ENCODE measurements at places on chromosomes 16 and 17. TPM values are rescaled to one million over a fixed set of nuclear protein-coding genes. Genes with fewer than 3 reads are reported as not detected.

GRCh38 chr17:30000755-30001257 is 59.4 kb downstream of the EFCAB5 start:
- no peak for DNase-seq

- no peak for DNase-seq
Measured at GRCh38 chr16:3889059-3889458, 8.5 kb upstream of the CREBBP start.

DNA sequence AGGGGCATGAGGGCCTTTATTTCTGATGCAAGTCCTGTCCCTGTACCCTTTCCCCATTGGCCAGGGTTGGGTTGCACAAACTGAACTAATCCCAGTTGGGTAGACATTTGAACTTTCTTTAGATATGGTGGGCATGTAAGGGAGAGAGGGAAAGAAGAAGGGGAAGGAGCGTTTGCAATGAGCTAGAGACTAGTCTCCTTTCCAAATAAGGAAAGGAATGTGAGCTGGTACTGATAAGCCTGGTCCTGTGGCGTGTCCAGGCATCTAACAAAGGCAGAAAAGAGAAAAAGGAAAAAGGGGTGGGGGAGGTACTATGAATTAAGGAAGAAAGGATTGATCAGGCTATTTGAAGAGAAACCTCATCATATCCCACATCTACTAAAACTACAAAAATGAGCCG is 20.3 kb downstream of the CHMP6 start:
- DNase-seq, result no peak

GRCh38 chr17:63786971-63787711 is 13.2 kb downstream of the DDX42 start:
- no peak for DNase-seq

DNA sequence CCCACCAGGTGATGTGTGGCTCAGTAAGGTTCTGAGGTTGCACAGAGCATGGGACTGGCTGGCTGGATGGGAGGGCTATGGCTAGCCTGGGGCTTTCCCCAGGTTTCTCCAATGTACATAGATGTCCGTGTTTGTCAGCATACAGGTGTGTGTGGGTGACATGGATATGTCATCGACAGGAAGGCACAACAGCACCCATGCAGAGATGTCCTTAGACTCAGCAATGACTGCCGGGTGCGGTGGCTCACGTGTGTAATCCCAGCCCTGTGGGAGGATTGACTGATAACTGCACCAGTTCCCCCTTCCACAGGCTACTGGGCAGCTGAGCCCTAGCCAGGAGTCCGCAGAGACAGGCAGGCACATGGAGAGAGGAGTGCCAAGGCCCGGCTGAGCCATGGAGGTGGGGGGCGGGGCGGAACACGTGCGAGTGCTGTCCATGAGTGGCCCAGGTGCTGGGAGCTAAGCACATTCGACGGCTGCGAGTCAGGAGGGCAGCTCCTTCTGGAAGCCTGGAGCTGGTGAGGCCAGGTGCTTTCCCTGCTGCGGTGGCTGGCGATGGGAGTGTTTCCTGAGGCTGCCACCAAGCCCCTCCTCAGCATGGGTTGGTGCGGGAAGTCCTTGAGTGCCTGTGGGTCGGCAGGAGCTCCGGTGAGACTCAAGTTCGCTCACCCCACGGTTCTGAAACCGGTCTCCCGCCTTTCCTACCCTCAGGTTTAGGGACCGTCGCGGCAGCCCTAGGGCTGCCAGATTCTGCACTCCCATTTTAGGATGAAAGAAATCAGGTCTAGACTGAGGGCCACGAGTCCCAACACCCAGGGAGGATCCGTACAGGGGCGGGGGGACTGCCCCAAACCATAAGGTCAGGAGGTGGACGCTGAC is 858 bp upstream of the ASPSCR1 start:
- no peak for DNase-seq

GRCh38 chr16:88991813-88992350 is 14.9 kb upstream of the CBFA2T3 start:
- no peak for DNase-seq

GRCh38 chr16:27646806-27647205 is 96.9 kb downstream of the KATNIP start:
- no peak for DNase-seq

DNA sequence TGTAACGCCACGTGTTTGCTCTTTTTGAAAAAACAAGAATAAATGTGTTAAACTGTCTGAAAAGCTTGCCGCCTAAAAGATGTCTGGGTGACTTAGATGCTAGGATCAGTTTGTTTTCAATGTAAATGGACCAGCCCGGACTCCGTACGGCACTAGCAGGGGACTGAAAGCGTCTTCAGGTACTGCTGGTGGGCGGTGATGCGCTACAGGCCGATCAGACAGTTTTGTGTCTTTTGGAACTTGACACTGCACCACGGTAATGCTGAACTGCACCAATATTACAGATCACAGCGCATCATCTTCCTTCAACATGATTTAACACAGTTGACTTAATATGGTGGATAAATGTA is 727 bp upstream of the MBTPS1 start:
- DNase-seq, result no peak

DNA sequence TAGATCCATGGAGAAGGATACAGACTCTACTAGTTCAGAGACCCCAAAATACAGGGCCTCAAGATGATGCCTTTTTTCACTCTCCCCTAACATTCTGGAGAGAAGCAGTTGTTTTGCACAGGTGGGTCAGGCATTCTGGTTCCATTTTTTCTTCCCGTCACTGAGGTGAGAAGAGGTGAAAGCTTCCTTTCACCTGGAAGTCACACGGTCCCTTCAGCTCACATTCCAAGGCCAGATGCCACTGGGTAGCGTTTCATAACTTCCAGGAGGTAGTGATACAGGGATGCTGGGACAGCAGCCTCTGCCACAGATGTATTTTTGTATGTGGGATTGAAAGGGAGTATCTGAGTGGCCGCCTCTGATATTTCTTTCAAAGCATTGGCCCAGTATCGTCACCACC is 1.9 kb downstream of the CDK10 start:
- no peak for DNase-seq

DNA sequence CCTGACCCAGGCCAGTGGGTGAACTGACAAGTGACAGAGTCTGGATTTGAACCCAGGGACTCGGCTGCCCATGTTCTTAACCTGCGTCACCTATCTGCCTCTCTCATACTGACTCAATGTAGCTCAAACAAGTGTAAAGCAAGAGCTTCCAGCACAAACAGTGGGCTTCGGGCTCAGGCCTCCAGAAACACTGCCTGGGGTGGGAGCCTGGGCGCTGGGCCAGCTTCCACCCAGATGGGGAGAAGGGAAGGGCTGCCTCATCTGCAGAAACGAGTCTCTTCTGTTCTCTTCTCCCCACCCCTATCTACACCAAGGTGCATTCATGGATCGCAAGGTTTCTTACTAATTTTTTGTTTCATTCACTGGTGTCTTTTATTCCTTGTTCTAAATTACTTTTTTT is 1.3 kb downstream of the CDRT4 start:
- DNase-seq, result no peak

DNA sequence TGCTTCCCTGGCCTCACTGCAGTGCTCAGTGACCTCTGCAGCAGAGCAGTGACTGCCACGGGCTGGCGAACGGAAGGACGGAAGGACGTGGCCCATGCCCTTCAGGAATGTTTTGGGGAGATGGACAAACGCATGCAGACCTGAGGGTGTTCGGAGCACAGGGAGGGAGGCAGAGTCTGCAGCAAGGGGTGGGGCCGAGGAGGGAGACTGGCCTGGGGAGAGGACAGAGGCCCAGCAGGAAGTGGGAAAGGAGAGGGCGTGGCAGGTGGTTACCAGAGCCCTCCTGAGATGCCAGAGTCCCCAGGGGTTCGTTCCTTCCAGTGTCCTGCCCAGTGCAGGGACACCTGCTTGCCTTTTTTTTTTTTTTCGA is 21.9 kb downstream of the ADORA2B start:
- no peak for DNase-seq

GRCh38 chr17:60468371-60468770 is 46.1 kb downstream of the CHCT1 start:
- DNase-seq, result no peak

- no peak for DNase-seq
Measured at GRCh38 chr16:21169249-21169981, 10.9 kb downstream of the LDAF1 start.

DNA sequence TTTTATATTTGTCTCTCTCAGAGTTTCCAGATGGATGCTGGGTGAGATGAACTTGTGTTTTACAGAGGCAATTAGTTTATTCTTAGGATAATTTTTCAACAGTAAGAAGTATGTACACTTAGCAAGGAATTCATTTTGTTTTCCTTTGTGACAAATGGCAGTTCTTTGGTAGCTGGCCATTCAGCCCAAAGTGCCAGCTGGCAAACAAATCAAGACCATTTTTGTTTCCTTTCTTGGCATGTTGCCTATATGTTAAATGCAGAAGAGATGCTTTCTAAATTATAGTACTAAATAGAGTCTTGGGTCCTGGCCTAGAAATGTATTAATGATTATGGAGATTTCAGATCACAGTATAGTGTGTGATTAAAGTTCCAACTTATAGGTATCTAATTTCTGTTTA is 337.1 kb downstream of the CNTNAP4 start:
- no peak for DNase-seq

GRCh38 chr17:19470530-19471261 is 59.7 kb downstream of the RNF112 start:
- DNase-seq, result no peak

DNA sequence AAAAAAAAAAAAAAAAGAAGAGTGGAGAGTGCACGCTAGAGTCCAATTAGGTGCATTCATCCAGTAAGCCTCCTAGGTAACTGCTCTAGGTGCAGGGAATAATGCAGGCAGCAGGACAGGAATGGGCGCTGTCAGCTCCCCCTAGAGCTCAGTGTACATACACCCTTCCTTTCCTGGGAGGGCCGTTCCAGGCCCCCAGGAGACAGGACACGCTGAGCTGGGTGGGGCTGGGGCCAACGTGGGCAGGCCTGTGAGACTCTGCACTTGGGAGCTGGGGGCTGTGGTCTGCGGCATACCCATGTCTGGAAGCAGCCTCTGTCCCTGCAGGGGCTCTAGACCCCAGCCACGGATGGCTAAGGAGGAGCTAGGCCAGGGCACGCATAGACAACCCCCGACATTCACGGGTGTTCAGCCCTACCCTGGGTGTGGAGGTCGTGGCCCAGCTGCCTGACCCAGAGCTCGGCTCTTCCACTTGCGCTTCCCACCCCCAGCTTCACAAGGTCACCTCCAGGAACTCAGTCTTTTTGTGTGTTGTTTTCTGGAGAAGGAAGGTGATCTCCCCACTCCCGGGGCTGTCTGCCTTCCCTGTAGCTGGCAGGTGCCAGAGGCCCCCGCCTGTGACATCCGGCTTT is 1.0 kb upstream of the ANTKMT start:
- no peak for DNase-seq

DNA sequence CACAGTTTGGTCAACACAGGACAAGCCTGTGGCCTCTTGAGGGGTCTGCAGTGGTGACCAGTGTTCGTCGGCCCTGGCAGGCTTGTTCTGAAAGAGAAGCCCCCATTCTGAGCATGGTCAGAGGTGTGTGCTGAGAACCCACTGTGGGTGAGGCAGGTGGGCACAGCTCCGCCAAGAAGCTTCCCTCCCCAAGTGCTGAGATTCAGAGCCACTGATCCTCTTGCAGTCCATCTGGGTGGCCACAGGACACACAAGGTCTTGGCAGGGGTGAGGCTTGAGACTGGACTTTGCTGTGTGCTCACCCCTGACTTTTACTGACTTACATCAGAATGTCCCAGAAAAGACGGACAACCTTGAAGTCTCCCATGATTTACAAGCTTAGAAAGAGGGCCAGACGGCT is 18.7 kb downstream of the MPRIP start:
- no peak for DNase-seq

- no peak for DNase-seq
Measured at GRCh38 chr17:72422505-72423285, 301.9 kb downstream of the SOX9 start.

GRCh38 chr17:1217089-1217385 is 37.3 kb upstream of the ABR start:
- DNase-seq, result no peak

GRCh38 chr16:48790151-48790550 is 180.2 kb upstream of the N4BP1 start:
- DNase-seq, result no peak

Gene CD7
- polyA plus RNA-seq, result 0.28 TPM

Gene TUBB3
- 7.6 TPM for polyA plus RNA-seq

Gene SLC35B1
- polyA plus RNA-seq, result 88.2 TPM

Gene CA4
- 46.5 TPM for polyA plus RNA-seq

Gene VAT1L
- polyA plus RNA-seq, result 4.8 TPM

Gene MGRN1
- polyA plus RNA-seq, result 42.6 TPM

Gene ACD
- 19.8 TPM for polyA plus RNA-seq

Gene CARD14
- polyA plus RNA-seq, result 0.83 TPM

Gene TMEM114
- not detected for polyA plus RNA-seq

Gene RAPGEFL1
- 6.6 TPM for polyA plus RNA-seq

Gene KRT20
- 0.37 TPM for polyA plus RNA-seq
